H9 (cell line): ENCODE measurements at places on chromosomes 2 and 18. TPM values are rescaled to one million over a fixed set of nuclear protein-coding genes. Genes with fewer than 3 reads are reported as not detected.

The ANKRD29 gene
- total RNA-seq: 1.9 and 2.1 TPM in 2 replicates

The ABCG5 gene
- not detected in 2 replicates for total RNA-seq

The GPR155 gene
- total RNA-seq: 0.35 TPM in 2 replicates

The LINC00305 gene
- total RNA-seq: not detected in 2 replicates

The DSC3 gene
- 0.35 and 0.61 TPM in 2 replicates for total RNA-seq

The B3GNT7 gene
- 39.1 and 42.2 TPM in 2 replicates for total RNA-seq

The TUBB8B gene
- 0.72 and 1.0 TPM in 2 replicates for total RNA-seq

The OLA1 gene
- total RNA-seq: 133 and 134 TPM in 2 replicates

The CCDC85A gene
- 0.17 TPM in 1 of 2 replicates, not detected in the other for total RNA-seq

The ARHGAP28 gene
- 7.9 and 9.2 TPM in 2 replicates for total RNA-seq

- DNase-seq: no peak
- no peak overlapping the region for H3K27ac ChIP-seq
- H3K4me3 ChIP-seq: no peak overlapping the region
- no peaks in the 10 kb centered on the region for H3K27me3 ChIP-seq
These were observed 16.7 kb downstream of the L3MBTL4 start for GRCh38 chr18:6397931-6398566.

GRCh38 chr2:172823261-172823850 is 87.7 kb downstream of the RAPGEF4 start:
- DNase-seq: no peak
- H3K27ac ChIP-seq: no peak overlapping the region
- no peak overlapping the region for H3K4me3 ChIP-seq

- no peaks in the 10 kb centered on the region for H3K4me1 ChIP-seq
- no peaks in the 10 kb centered on the region for H3K27me3 ChIP-seq
- H3K36me3 ChIP-seq: peaks cover 3% of the 10 kb centered on the region; the same call in 1 of the 3 replicates
- no peak for DNase-seq
These were observed 1879.4 kb upstream of the PIK3C3 start for GRCh38 chr18:40075616-40076015.

DNA sequence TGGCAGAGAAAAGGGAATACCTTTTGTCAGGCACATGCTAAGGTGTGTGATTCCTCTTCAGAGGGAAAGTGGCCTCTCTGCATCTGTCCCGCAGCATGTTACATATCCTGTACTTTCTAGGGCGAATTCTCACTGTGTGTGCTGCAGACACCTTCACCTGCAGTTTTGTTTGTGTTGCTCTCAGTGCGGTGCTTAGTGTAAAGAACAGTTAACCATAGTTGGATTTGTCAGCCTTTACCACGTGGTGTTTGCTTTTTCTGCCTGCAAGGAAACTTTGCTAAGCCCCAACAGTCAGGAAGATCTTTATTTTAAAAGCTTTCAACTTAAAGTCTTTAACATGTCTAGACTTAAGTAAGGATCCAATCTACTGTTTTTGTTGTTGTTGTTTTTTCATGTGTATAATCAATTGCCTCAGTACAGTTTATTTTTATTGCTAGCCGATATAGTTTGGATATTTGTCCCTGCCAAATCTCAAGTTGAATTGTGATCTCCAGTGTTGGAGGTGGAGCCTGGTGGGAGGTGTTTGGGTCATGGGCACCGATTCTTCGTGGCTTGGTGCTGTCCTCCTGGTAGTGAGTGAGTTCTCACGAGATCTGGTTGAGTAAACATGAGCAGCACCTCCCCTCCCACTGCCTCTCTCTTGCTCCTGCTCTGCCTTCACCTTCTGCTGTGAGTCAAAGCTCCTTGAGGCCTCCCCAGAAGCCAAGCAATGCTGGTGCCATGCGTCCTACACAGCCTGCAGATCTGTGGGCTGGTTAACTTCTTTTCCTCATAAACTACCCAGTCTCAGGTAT is 90.6 kb downstream of the SNTG2 start:
- no peak overlapping the region for H3K4me3 ChIP-seq
- DNase-seq: no peak
- H3K27ac ChIP-seq: no peak overlapping the region
- H3K36me3 ChIP-seq: peaks cover 67% of the 10 kb centered on the region

DNA sequence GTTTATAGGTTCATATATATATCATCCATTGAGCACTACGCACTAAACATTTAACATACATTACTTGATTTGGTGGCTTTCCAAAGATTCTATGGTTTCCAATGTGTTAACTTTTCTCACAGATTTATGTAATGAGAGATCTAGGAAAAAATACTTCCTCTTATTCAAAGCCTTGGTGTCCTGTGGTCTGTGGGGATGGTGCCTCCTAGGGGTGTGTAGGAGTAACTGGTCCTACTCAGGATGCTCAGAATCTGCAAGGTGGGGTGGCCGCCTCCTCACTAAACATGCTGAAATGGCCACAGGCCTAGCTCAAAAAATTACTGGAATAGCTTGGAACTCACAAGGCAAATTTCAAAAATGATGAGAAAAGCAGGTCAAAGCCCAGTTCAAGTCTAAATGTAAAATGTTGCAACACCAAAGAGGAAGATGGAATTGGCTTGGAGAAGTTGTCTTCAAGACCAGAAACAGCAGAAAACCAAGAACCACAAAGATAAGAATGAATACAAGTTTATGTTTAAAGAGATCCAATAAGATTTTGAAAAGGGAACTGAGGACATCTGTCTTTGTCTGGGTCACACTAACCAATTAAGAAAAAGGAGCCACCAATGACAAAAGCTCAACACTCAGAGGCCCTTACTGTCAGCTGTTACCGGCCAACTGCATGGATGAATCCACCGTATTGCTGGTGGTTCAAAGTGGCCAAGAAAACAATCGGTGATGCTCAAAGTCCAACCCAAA is 11.5 kb downstream of the GPR55 start:
- H3K36me3 ChIP-seq: no peaks in the 10 kb centered on the region
- no peak overlapping the region for H3K27ac ChIP-seq
- H3K4me3 ChIP-seq: no peak overlapping the region
- DNase-seq: peak; percentile 39
- H3K4me1 ChIP-seq: no peaks in the 10 kb centered on the region; the same call in 1 of the 2 replicates

- H3K27me3 ChIP-seq: no peaks in the 10 kb centered on the region
- no peak for DNase-seq
- H3K4me3 ChIP-seq: no peak overlapping the region
- H3K4me1 ChIP-seq: no peaks in the 10 kb centered on the region; the same call in 1 of the 2 replicates
- no peak overlapping the region for H3K27ac ChIP-seq
- H3K36me3 ChIP-seq: no peaks in the 10 kb centered on the region
These were observed 92.1 kb downstream of the DYM start for GRCh38 chr18:49368161-49368875.

DNA sequence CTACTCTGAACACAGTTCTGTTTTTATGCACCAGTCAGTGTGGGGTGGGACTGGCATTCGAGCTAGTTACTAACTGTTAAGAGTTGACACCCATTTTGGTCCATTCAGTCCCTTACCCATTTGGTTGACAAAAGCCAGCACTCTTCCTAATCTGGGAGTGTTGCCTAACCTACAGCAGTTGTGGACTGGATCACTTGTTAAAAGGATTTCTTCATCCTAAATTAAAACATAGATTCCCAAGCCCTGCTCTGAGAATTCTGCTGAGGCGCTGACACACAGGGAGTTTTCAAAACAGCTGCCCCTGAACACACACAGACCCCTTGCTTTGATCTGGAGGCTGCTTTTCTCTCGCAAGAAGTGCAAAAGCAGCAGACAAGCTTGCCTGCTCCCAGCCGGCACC is 6.4 kb downstream of the TIMM21 start:
- no peak overlapping the region for H3K27ac ChIP-seq
- H3K36me3 ChIP-seq: peaks cover 57% of the 10 kb centered on the region
- H3K27me3 ChIP-seq: no peaks in the 10 kb centered on the region
- H3K4me3 ChIP-seq: no peak overlapping the region
- no peak for DNase-seq

DNA sequence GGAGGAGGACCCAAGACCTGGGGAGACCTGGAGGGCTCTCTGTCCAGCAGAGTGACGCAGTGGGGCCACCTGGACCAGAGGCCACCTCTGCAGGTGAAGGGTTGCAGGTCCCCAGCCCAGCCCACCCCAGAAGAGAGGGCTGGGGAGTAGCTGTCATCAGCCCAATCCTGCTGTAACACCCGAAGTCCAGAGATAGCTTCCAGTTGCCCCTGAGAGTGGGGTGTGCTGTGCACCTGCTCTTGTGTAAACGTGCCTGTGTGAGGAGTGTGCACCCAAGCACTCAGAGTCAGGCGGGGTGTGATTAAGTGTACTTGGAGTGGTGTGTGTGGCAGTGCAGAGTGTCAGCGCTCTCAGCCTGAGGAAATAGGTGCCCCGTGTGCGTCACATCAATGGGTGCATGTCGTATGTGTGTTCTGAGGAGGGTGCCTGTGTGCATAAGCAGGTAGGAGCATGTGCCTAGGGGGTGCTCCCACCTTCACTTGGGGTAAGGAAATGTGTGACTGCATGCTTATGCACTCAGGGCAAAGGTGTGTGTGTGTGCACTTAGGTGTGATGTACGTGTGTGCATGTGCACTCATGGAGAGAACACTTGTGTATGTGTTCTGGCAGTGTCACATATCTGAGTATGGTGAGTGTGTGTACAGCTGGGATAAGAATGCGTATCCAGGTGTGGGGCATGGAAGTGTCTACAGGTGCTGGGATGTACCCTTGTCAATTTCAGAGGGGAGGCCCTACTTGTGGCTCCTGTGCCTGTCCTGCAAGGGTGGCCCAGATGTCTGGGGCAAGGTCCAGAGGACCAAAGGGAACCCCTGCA is 672 bp downstream of the ATP6V1B1 start:
- peaks cover 9% of the 10 kb centered on the region; the same call in 1 of the 2 replicates for H3K4me1 ChIP-seq
- H3K27me3 ChIP-seq: peaks cover 9% of the 10 kb centered on the region; the same call in 1 of the 2 replicates
- no peaks in the 10 kb centered on the region for H3K36me3 ChIP-seq
- no peak overlapping the region for H3K27ac ChIP-seq

GRCh38 chr2:143533846-143534245 is 404.6 kb downstream of the ARHGAP15 start:
- no peak overlapping the region for H3K4me3 ChIP-seq
- H3K27me3 ChIP-seq: no peaks in the 10 kb centered on the region
- H3K36me3 ChIP-seq: peaks cover 8% of the 10 kb centered on the region
- no peaks in the 10 kb centered on the region for H3K4me1 ChIP-seq
- no peak for DNase-seq

GRCh38 chr2:121791801-121792221 is 36.4 kb downstream of the TSN start:
- H3K4me3 ChIP-seq: no peak overlapping the region
- peaks cover 19% of the 10 kb centered on the region for H3K4me1 ChIP-seq
- H3K36me3 ChIP-seq: peaks cover 2% of the 10 kb centered on the region; the same call in 2 of the 3 replicates
- H3K27me3 ChIP-seq: no peaks in the 10 kb centered on the region
- H3K27ac ChIP-seq: peak overlapping the region; percentile 99
- no peak for DNase-seq

DNA sequence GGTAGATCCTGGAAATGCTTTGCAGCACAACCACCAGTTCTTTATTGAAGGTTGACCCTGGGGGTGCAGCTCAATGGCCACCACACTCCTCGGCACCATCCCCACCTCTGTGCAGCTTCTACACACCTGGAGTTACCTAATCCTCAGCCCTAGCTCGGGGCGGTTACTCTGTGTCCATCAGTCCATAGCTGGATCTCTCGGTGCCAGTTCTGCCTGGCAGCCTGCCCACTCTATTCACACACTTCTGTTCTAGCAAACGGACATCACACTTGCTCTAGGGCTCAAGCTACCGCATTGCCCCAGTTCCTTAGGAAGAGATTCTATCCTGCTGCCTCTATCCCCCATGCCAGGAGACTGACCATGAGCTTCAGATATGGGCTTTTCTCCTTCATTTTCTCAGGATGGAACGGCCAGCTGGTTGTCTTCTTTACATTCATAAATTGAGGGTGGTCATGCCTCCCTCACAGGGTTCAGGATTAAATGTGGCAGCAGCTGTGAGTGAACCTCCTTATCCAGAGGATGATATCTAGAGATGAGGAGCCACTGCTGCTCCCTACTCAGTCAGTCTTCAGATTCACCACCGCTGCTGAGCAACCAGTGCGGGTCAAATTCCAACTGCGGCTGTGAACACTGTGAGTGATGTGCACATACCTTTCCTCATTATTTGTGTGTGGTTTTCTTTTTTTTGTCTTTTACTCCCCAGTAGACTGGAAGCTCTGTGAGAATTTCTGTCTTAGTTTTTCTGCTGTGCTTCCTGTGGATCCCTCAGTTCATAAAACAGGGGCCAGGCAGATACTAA is 66.9 kb upstream of the TRIB2 start:
- no peak for DNase-seq
- no peaks in the 10 kb centered on the region; the same call in 2 of the 3 replicates for H3K36me3 ChIP-seq
- H3K4me1 ChIP-seq: no peaks in the 10 kb centered on the region
- H3K27ac ChIP-seq: no peak overlapping the region

DNA sequence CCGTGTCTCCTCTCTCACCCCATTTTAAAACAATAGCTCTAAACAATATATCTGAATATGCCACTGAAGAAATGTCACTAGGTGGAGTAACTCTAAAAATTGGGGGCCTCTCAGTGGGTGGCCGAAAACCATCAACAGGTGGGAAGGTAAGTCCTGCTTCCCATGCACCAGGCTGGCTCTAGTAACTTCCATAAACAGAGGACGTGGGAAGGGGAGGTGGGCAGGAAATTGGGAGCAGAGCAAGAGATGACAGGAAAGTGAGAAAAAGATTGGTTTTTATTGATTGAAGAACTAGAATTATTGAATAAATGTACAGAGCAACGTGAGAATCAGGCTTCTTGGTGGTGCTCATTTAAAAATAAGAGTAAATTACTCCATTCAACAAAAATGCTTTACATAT is 170.4 kb downstream of the SOCS6 start:
- no peak overlapping the region for H3K4me3 ChIP-seq
- no peaks in the 10 kb centered on the region for H3K4me1 ChIP-seq
- no peak overlapping the region for H3K27ac ChIP-seq

DNA sequence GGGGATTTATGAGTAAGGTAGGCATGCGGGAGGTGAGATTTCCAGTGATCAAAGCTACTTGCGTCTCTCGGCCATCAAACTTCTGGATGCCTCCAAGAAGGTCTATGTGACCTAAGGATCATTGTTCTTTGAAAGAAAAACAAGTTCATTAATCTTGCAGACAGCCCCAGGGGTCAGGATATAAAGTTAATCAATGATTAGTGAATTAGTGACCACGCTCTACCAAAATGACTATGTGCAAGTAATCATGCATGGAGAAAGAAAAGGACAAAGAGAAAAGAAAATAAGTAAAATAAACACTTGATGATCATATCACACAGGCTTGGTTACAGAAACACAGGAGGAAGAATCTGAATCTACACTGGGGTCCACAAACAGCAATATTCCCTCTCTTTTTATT is 42.5 kb upstream of the BCL11A start:
- H3K27me3 ChIP-seq: no peaks in the 10 kb centered on the region
- H3K27ac ChIP-seq: no peak overlapping the region
- no peak overlapping the region for H3K4me3 ChIP-seq

- no peak for DNase-seq
- peaks cover 17% of the 10 kb centered on the region for H3K36me3 ChIP-seq
- H3K4me1 ChIP-seq: peaks cover 3% of the 10 kb centered on the region; the same call in 1 of the 2 replicates
- H3K4me3 ChIP-seq: peak overlapping the region; percentile 100
- H3K27ac ChIP-seq: no peak overlapping the region
- H3K27me3 ChIP-seq: no peaks in the 10 kb centered on the region
These were observed 824 bp upstream of the ZNF638 start for GRCh38 chr2:71330585-71331330.
